ENCODE measurements at places on chromosomes 16 and 17. TPM values are rescaled to one million over a fixed set of nuclear protein-coding genes. Genes with fewer than 3 reads are reported as not detected.

- DNase-seq = no peak
Observed at GRCh38 chr17:34076743-34077631, 178.1 kb upstream of the CCL2 start.

PLSCR3 gene
- total RNA-seq = 27.9 TPM

DNA sequence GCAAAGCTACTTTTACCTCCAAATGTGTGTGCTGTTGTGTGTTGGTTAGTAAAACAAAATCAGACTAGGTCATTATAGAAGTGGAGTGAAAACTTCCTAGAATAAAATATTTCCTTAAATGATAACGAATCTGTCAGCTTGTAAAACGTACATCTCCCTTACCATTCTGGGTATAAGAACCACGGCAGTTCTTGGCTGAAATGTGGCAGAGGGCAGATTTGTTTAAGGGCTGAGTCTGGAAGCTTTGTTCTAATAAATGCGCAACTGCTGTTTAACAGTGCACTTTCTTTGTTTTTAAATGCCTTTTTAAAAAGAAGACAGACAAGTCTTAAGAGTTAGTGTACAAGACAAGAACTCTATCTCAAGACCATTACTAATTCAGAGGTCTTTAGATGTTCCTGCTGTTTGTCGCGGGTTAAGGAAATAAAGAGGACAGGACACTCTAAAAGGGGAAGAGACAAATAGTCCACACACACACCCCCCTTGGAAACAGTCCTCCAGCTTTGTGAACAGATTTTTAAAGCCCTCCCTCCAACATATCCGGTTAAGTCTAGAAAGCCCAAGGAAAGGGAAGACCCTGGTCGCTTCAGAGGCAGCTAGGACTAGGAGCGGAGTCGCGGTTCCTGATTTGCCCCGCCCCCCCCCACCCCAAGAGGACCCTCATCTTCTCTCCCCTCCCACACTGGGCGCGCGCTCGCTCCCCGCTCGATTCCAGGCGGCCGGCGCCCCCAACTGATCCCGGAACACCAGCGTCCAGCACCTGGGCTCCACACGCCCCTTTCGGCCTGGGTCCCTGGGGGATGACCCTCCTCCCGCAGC, 658 bp downstream of the SYNRG start:
- peak; percentile 72 for DNase-seq

- DNase-seq = no peak
Observed at GRCh38 chr16:46700048-46700447, 10.6 kb downstream of the ORC6 start.

- no peak for DNase-seq
Observed at GRCh38 chr16:74439685-74440084, 18.4 kb upstream of the CLEC18B start.

GRCh38 chr17:62807812-62808575, at the start of gene MARCHF10:
Gene MARCHF10, minus strand, starts transcription at chr17:62808314. Its CDS starts 6,579 bp downstream, at chr17:62801735.
- peak; percentile 78 for DNase-seq

DNA sequence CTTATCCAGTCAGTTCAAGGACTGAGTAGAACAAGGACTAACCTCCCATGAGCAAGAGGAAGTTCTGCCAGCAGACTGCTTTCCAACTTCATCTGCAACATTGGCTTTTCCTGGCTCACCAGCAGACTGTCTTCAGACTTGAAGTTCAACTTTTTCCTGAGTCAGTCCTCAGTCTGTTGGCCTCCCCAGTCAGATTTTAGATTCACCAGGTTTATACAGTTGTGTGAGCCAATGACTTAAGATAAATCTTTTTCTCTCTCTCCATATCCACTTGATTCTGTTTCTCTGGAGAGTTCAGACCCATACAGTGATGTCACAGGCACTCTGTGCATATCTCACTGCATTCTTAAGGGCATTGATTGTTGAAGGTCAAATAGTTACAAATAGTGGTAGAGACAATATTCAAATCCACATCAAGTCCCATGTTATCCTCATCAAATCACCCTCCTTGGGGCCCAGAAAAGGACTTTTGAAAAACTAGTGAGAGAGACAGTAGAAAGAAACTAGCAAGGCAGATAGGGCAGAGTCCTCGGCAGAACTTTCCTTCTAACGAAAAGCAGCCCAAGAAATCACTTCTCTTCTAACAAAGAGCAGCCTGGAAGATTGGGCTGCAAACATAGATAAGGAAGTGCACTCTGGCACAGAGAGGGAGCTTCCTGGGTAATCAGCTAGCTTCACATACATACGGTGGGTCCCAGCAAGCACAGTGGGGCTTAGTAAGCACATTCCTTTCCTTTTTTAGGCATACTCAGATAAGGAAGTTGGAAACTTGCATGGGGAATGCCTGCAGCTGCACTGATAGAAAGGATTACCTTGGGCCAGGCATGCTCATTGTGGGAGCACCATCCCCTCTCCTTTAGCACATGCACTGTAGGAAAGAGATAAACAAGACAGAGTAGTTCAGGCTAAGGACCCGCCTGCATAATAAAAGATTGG, 132.3 kb upstream of the FAM20A start:
- no peak for DNase-seq

DNA sequence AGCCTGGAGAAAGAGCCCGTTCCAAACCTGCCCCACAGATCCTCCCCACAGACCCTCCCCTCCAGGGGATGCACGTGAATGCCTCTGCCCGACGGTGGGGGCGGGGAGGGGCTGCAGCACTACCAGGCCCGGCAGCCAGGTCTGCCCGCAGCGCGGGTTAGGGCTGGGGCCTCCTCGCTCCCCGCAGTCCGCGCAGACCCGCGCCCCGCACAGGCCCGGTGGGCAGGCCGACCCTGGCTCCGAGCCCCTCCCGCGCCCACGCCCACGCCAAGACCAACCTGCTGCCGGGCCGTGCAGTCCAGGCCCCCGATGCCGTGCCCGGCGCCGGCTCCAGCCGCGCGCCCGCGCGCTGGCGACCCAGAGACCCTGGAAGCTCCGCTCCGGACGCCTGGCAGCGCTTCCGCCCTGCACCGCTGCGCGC, at the start of gene RPUSD1:
Gene RPUSD1, minus strand, starts transcription at position 404 of the 421 bp plus-strand sequence. CDS start 644 bp downstream, outside the sequence.
- peak; percentile 95 for DNase-seq

GRCh38 chr17:19672009-19672750, 23.6 kb downstream of the ALDH3A2 start:
- DNase-seq = peak; percentile 71

GJD3 gene
- total RNA-seq = 2.7 TPM

DNA sequence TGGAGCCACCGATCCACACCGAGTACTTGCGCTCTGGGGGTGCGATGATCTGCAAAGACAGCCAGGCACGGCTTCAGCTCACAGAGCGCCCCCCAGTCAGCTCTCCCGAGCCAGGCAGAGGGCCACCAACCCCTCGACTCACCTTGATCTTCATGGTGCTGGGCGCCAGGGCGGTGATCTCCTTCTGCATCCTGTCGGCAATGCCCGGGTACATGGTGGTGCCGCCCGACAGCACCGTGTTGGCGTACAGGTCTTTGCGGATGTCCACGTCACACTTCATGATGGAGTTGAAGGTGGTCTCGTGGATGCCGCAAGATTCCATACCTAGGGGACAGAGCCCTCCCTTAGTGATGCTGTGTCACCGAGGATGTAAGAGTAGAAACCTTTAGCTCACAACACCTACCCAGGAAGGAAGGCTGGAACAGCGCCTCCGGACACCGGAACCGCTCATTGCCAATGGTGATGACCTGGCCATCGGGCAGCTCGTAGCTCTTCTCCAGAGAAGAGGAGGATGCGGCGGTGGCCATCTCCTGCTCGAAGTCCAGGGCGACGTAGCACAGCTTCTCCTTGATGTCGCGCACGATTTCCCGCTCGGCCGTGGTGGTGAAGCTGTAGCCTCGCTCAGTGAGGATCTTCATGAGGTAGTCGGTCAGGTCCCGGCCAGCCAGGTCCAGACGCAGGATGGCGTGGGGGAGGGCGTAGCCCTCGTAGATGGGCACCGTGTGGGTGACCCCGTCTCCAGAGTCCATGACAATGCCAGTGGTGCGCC, 1.6 kb downstream of the ACTG1 start:
- no peak for DNase-seq

- DNase-seq = no peak
Observed at GRCh38 chr16:17921357-17921978, 415.1 kb downstream of the NPIPA8 start.

DNA sequence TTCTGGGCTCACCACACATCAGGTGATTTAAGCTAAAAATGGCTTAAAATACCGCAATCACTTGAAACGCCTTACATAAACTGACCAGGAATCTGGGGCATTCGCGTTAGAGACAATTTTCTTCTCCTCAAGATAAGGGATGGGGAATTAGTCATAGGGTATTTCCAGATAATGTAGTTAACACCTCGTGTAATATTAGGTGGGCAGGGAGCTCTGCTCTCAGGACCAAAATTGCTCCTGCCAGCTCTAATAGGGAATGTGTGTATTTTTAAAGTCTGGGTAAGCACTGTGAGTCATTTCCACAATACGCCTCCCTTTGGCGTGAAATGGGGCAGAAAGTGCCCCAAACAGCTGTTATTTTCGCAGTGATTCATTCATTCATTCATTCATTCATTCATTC, 408.6 kb downstream of the MAF start:
- no peak for DNase-seq

GRCh38 chr16:75931970-75932369, 205.7 kb upstream of the CPHXL start:
- DNase-seq = no peak

IRX5 gene
- 16.5 TPM for total RNA-seq

GRCh38 chr16:3057181-3058138, 8.0 kb upstream of the IL32 start:
- DNase-seq = no peak

SLC38A8 gene
- total RNA-seq = not detected

DNA sequence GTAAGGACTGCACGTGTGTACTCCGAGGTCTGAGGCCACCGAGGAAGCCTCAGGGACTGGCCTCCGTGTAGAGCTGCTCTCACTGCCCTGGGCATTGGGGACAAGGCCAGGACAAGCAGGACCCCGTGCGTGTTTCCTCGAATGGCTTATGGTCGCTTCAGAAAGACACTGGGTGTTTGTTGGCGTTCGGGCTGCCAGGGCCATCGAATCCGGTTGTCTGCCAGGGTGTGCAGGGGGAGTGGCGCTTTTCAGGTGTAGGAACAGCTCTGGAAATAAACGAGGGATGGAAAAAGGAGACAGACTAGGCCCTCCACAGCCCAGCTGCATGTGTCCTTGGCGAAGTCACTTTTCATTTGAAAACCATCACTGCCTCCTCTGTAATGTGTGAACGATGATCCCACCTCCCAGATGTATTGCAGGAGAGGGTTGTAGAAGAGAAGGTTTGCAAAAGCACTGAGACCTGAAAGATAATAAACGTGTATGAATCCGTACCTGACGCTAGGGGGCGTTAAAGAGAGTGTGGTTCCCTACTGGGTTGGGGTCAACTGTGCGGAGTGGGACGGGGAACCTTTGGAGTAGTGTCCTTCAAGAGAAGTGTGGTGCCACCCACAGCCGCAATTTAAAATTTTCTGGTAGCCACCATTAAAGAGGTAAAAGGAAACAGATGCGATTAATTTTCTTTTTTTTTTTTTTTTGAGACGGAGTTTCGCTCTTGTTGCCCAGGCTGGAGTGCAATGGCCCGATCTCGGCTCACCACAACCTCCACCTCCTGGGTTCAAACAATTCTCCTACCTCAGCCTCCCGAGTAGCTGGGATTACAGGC, 2.1 kb upstream of the ZSCAN10 start:
- peak; percentile 85 for DNase-seq

- DNase-seq = no peak
Observed at GRCh38 chr16:15648135-15648730, 1.8 kb upstream of the NDE1 start.

DYNLRB2 gene
- not detected for total RNA-seq

- DNase-seq = peak; percentile 39
Observed at GRCh38 chr17:58314706-58315015, 13.9 kb downstream of the TSPOAP1 start.

SPATA32 gene
- not detected for total RNA-seq

EXOC7 gene
- 102 TPM for total RNA-seq

- DNase-seq = no peak
Observed at GRCh38 chr16:28237754-28238357, 26.1 kb upstream of the XPO6 start.

DNA sequence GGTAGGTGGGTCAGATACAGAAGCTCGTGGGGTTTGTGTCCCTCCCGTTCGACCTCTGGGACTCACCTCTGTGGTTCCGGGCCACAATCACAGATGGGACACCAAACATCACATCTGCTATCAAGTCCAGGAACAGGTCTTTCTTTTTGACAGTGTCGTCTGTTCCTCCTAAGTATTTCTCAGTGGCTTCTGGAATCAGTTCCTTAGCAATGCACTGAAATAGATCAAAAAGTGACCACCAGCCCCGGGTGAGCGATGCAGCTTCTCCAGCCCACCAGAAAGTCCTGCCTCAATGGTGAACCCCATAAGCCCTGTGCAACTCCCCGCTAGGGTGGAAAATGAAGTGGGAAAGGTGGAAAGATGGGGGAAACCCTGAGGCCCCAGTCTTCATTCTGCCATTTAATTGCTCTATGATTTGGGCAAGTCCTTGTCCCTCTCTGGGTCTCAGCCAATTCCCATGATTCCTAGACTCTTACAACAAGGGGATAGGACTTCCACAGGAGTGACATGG, 22.4 kb downstream of the CES1 start:
- no peak for DNase-seq

GRCh38 chr16:86300746-86301481, 209.4 kb upstream of the FOXF1 start:
- no peak for DNase-seq

ANKRD40CL gene
- total RNA-seq = 0.36 TPM

MOSMO gene
- 15.9 TPM for total RNA-seq

- no peak for DNase-seq
Observed at GRCh38 chr17:80824549-80825470, 166.8 kb upstream of the CHMP6 start.

- no peak for DNase-seq
Observed at GRCh38 chr16:85607321-85607765, 5.8 kb upstream of the GSE1 start.

DNA sequence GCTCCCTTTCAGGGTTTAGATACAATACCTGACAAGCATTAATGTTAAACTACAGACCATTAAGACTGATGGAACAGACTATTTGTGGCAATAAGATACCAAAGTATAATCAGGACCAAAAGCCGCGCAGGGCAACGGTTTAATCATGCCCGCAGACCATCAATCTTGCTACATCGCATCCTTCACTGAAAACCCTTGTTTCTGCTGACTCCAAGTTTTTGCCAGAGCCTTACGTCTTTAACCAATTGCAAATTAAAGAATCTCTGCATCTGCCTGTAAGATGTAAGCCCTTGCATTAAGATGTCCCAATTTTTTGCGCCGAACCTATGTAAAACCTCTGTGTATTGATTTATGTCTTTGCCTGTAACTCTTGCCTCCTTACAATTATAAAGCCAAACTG, 94.2 kb upstream of the RBBP6 start:
- DNase-seq = no peak

NECAB2 gene
- 0.29 TPM for total RNA-seq

DNA sequence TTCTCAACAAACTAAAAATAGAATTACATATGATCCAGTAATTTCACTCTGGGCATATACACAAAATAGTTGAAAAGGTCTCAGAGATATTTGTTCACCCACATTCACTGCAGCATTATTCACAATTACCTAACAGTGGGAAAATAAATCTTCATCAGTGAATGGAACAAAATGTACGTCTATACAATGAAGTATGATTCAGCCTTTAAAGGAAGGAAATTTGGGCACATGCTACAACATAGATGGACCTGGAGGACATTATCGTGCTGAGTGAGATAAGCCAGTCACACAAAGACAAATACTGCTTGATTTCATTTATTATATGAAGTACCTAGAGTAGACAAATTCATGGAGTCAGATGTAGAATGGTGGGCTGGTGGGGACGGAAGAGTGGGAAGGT, 47.0 kb downstream of the MFSD11 start:
- no peak for DNase-seq

All from osteoblast (primary cell).